ENCODE measurements at places on chromosomes 6 and 20.

GRCh38 chr6:168117942-168118341 lies 38.9 kb upstream of the FRMD1 start:
- DNase-seq = no peak

- DNase-seq = no peak
These were observed 15.8 kb downstream of the KCNK15 start for GRCh38 chr20:44761423-44761822.

GRCh38 chr6:153032255-153032882 lies 29.9 kb upstream of the MTRF1L start:
- DNase-seq = peak; percentile 66

DNA sequence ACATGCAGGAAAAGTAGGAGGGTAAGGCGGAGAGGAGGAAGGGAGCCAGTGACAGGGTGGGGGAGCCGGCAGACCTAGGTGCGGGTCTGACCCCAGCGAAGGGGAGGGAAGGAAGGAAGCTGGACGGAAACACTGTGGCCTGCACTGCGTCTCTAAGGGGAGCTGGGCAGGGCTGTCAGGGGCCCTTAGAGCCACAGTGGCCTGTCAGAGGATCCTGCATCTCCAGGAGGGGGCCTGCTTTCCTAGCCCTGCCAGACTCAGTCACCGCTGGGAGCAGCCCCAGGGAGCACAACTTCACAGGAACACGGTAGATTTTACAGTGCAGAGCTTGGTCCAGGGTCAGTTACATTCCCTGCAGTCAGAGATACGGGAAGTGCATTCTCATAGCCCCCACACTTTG lies 118.2 kb downstream of the PACRG start:
- no peak for DNase-seq

GRCh38 chr6:145189836-145190235 lies 545.5 kb downstream of the EPM2A start:
- no peak for DNase-seq

DNA sequence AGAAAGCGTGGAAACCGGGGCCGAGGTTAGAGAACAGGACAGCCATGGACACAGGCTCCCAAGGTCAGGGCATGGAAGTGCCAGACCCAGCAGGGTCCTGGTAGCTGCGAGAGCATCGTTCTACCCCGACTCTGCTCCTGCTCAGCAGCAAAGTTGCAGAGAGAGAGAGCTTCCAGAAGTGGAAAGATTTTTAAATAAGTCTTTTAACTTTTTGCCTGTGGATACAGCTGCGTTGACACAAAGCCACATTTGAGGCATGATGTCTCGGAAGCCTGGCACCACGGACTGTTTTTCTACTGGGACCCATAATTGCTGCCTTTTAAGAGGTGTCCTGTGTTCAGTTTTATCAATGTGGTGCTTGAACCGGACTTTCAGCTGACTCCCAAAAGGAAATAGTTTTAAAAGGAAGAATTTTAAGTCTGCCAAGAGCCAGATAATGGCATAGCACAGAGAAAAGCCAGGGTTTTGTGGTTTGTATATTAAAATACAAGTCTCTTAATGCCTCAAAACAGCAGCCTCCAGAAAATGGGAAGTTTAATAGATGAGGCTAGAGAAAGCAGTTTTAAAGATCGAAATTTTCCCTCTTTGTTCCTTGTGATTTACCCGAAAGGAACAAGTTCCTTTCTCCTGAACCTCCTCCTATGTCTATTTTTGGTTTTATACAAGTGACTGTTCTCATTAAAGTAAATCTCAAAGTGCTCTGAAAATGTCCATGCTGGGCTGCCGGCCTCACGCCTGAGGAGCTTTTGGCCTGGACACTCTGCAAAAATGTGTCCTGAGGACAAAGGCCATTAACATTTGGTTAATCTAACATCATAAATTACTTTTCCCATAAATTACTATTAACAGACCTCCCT lies 91.5 kb downstream of the RIN2 start:
- DNase-seq = no peak

DNA sequence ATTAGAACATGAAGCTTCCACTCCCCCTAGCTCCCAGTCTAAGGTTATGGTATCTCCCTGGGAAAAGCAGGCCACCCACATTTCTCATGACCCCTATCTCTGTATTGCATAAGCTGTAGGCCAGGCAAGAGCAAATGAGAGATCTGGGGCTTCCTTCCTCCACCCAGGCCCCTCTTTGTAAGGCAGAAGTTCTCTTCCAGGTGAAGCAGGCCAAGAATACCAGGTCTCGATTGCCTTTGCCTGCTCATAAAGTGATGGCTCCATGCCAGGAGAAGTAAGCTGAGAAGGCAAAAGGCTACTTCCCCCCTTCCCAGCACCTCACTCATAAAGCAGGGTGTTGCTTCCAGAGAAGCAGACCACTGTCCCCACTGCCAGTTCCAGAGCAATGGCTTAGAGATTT lies 144.1 kb upstream of the KCNK16 start:
- no peak for DNase-seq

DNA sequence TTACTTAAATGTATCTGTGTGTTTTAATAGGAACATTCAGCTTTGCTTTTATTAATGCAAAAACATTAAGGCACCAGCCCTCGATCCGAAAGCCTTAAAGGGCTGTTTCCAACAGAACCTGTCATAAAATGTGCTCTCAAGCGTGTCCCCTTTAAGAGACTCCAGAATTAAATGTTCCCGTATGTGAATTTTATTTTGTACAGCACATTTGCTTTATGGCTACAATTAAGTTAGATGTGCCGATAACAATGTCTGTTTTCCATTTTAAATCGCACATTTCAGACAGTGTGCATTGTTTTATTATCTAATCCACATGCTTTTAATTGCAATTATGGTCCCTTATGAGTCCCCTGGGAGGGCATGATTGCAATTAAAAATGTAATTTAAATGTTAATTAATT lies 198.9 kb downstream of the TSHZ2 start:
- DNase-seq = no peak

- DNase-seq = no peak
These were observed 226.2 kb downstream of the ERMARD start for GRCh38 chr6:169977434-169978265.

GRCh38 chr20:43744966-43745730 lies 18.3 kb upstream of the GTSF1L start:
- DNase-seq = peak; percentile 20

- DNase-seq = no peak
These were observed 171.3 kb downstream of the FAXC start for GRCh38 chr6:99178168-99178567.

- no peak for DNase-seq
These were observed 252.0 kb upstream of the HTR1E start for GRCh38 chr6:86685230-86685797.

- peak; percentile 73 for DNase-seq
These were observed 18.0 kb upstream of the CSNK2A1 start for GRCh38 chr20:561437-562231.

GRCh38 chr6:157755032-157755745 lies 67.9 kb upstream of the SNX9 start:
- no peak for DNase-seq

- no peak for DNase-seq
These were observed 110.4 kb downstream of the PLCB4 start for GRCh38 chr20:9179193-9179802.

DNA sequence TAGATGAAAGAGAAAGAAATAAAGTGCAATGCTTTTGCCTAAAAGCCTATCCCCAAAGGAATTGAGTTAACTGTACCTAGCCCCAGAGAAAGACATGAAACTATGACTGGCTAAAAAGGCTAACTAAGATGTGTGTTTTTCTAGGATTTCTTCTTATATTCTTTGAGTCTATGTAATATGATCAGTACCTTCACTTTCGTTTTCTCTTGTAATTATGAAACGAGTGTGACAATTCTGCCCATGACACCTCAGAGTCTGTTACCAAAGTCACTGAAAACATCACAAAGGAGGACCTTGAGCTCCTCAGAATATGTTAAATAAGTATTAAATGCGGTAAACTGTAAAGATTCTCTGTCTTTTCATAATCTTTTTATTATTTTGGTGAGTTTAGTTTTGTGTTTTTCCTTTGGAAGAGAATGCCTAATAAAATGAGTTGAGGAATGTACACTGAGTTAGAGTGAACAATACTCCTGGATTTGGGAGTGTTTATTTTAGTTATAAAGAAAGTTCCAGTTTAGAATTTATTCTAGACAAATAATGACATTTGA lies 141.3 kb downstream of the FUT9 start:
- no peak for DNase-seq

DNA sequence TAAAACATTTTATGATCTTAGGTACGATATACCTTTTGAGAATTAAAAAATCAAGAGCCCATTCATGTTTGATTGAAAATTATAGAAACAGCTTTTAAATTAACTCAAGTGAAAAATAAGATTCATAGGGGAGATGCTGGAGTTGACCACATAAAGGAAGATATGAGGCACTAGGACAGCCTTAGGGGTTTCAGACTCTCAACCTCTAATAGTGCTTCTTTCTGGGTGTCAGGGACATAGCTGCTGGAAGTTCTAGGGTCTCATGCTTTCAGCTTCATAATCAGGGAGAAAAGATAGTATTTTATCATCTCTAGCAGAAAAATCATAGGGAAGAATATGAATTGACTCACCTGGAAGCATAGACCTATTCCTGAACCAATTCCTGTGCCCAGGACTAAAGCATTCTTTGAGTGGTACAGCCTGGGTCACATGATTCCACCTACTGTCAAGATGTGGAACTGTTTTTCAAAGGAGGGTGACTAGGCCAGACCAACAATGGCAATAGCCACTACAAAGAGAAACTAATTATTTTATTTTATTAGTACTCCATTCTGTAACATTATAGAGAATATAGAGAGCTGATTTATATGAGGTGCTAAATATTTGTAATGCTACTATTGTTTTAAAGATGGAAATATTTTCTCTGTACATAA lies 27.8 kb upstream of the CENPW start:
- DNase-seq = no peak

GRCh38 chr6:14502551-14502950 lies 385.0 kb downstream of the CD83 start:
- no peak for DNase-seq

GRCh38 chr6:138013959-138014358 lies 93.3 kb downstream of the PERP start:
- DNase-seq = no peak

- no peak for DNase-seq
These were observed 4.0 kb upstream of the DHX16 start for GRCh38 chr6:30676660-30677285.

DNA sequence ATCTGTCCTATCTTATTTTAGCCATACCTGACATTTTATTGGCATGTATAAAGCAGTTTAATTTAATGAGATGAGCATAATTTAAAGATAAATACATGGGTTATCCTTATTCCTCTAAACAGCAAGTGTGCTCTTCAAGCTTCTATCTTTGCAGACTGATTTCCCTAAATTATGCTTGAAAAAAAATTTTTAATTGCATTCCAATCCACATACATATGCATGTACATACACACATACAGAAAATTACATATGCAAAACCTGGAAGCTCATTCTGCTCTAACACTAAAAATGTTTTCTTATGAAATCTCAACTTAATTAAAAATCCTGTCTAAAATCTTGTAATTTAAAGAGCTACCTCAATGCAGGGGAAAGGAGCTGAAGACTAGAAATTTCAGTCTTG lies 35.3 kb downstream of the FKBP1C start:
- DNase-seq = no peak

DNA sequence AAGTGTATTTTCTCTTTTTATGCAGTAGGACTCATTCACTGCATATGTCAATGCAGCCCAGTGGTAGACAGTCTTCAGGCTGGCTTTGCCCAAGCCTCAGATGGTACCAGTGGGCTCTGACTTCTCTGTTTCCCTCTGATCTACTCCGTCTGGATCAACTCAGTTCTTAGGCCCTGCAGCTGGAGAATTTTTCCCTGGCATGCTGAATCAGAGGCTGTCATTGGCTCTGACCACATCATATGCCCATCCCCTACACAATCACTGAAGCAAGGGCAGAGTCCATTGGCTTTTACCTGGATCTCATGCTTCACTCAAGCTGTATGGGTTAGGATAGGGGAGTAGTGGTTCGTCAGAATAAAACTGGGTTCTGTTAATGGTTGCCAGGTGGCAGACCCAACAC lies 57.8 kb downstream of the KIZ start:
- DNase-seq = no peak

DNA sequence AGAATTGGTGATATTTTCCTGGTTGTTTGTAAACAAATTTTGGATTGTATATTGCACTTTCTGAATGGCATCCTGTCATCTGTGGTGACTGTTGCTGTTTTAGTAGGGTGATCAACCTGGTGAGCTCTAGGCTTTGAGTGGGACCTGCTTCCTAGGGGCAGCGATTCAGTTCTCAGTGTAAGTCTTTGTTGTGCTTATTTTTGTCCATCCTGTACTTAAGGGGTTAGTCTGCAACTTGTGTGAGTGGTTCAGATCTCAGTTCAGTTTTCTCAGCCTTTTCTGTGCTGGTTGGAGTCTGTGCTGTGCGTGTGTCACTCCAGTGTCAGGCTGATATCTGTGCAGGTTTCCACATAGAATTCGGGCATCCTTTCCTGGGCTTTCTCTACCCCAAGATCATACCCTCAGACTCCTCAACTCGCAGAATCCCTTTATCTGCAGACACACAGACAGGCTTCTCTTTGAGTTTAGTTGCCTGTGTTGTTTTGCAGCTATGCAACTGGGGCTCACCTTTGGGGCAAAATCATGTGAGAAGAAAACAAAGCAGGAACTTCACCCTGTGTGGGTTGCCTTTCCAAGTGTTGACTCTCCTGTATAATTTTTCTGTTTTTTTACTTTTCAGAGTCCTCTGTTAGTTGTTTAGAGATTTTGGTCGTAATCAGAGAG lies 177.7 kb downstream of the FARS2 start:
- DNase-seq = no peak

DNA sequence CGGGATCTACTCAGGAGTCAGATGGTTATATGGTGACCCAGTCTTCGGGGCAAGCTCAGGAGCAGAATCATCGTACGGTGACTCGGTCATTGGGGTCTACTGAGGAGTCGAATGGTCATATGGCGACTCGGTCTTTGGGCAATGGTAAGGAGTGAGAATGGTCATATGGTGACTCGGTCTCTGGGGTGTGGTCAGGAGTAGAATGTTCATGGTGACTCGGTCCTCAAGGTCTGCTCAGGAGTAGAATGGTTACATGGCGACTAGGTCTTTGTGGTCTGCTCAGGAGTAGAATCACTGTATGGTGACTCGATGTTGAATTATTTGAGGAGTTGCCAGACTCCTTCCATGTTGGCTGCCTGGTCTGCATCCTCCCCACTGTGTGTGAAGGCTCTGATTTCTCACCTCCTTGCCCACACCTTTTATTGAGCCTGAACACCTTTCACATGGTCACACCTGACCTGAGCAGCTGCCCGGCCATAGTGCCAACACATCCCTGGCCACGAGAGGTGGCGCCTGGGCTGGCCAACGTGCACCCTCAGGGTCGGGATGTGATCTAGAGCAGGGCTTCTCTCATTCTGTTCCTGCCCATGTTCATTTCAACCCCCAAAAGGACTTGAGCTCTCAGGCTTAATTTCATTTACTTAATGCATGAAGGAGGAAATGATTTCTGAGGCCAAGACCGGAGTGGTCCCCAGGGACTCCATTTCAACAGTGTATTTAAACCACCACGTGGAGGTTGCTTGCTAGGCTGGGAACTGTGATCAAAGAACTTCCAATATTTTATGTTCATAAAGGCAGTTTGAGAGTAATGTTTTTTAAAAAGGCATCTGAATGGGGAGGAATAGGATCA lies 119.5 kb downstream of the PHACTR3 start:
- DNase-seq = no peak

- no peak for DNase-seq
These were observed 12.4 kb upstream of the KIAA0408 start for GRCh38 chr6:127471379-127472255.

- no peak for DNase-seq
These were observed 62.7 kb downstream of the TSHZ2 start for GRCh38 chr20:53034899-53035298.

- DNase-seq = no peak
These were observed 31.6 kb upstream of the MANEA start for GRCh38 chr6:95545686-95546085.
